ENCODE measurements at places on chromosomes 3 and 15.

DNA sequence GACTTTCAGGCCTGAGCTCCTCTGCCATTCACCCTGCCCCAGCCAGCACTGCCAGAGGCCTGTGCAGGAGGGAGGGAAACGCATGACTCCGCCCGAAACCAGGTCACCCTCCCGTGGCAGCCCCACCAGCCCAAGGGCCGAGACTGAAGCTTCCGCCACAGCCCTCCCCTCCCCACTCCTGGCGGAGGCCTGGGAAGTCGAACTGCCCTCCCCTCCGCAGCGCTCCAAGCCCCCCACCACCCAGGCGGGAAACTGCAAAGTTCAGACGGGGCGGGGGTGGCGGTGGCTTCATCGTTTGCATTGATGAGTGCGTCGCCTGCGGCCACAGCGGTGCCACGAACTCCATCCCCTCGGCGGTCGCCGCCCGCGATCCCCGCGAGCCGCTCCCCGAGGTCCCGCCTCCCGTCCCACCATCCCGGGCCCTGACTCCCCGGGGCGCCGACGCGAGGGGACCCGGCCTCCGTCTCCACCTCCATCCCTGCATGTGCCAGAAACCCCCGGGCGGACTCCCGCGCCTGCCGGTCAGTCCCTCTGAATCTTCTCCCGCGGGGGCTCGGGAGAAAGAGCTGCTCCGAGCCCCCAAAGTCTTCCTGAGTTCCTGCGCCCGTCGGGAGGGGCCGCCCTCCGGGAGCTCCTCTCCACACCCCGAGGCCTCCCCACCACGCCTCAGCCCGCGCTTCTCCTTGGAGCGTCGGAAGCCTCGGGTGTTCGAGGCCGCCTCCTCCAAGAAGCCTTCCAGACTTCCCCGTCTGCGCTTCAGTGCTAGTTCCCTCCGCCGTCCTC lies 698 bp downstream of the MELTF start:
- peak; percentile 35 for DNase-seq

- DNase-seq: peak; percentile 88
Measured at GRCh38 chr3:15269091-15269989, 63.0 kb downstream of the SH3BP5 start.

- no peak for DNase-seq
Measured at GRCh38 chr15:65196637-65197336, 11.6 kb upstream of the CLPX start.

- no peak for DNase-seq
Measured at GRCh38 chr3:141235661-141236171, 4.1 kb downstream of the PXYLP1 start.

- no peak for DNase-seq
Measured at GRCh38 chr3:108518895-108519294, 8.5 kb upstream of the MYH15 start.

GRCh38 chr3:99881121-99881524 lies 63.5 kb downstream of the CMSS1 start:
- no peak for DNase-seq

DNA sequence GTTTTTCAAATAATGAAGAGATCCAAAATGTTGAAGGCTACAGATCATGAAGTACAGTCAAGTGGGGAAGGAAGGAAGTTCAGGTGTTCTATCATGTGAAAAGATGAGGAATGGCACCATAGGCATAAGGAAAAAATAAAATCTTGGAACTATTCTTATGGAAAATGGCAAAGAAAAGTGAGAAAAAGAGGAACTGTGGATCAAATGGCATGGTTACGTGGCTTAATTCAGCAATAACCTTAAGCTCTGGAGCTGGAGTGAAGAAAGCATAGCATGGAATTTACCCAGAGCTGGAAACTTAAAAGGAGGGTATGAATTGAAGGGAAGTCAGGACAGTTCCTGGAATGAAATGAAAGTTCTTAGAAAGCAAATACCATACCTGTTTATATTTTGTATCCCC lies 14.4 kb downstream of the ETFA start:
- DNase-seq: no peak

DNA sequence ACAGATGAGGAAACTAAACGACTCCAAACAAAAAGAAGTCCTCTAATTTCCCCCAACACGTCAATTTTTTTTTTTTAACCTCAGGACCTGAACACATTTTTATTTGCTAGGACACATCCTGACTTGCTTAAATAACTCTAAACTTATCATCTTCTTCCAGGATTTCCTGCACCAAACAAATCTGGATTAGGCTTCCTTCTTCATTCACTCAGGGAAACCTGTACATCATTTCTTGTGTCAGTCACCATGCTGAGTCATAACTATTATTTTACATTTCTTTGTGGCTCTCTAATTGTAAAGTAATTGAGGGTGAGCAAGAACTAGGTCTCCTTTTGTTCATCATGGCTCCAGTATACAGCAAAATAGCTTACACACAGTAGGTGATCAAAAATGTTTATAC lies 433.4 kb upstream of the GBE1 start:
- no peak for DNase-seq

DNA sequence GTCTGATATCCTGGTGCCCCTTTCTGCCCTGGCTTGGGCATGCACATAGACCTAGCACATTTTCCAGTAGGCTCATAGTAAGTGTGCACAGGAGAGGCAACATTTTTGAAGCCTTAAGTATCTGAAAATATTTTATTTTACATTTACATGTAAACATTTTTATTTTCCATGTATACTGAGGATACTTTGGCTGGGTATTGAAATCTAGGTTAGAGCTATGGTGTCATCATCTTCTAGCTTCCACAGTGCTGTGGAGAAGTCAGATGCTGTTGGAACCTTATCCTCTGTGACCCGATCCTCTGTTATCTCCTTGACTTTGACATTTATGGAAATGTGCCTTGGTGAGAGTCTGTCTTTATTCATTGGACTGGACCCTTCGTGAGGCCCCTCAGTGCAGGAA lies 74.1 kb downstream of the PLXNA1 start:
- DNase-seq: no peak

- DNase-seq: no peak
Measured at GRCh38 chr3:61628636-61629035, 67.3 kb downstream of the PTPRG start.

DNA sequence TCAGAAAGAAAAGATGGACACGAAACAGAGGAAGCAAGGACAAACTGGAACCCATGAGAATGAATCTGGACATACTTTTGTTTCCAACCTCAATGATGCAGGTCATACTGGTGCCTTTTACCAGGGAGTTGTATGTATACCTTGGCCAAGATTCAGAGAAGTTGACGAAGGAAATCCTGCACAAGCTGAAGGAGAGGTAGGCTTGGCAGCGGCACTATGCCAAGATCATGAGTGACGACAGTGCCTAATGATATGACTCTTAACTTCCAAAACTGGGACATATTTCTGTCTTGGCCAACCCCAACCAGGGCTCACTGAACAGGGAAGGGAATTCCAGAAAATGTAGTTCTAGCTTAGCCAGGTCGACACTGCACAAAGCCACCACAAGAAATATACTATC lies 149.2 kb upstream of the SLCO3A1 start:
- DNase-seq: no peak

DNA sequence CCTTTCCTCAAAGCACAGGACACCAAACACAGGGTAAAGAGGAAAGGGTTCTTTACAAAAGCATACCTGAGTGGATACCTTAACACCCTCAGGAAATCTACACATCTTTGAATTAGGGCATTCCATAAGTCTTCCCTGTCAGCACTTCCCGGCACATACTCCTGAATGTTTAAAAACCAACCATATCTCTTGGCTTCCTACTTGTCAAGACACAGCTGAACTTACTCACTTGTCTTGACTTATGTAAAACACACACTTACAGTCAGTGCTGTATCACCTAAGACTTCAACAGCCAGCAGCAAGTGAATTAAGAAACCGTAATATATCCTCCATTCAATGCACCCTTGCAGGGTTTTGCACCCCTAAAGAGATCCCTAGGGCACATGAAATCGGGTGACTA lies 17.5 kb downstream of the IL1RAP start:
- no peak for DNase-seq

- no peak for DNase-seq
Measured at GRCh38 chr3:2599471-2599870, 500.8 kb downstream of the CNTN4 start.

DNA sequence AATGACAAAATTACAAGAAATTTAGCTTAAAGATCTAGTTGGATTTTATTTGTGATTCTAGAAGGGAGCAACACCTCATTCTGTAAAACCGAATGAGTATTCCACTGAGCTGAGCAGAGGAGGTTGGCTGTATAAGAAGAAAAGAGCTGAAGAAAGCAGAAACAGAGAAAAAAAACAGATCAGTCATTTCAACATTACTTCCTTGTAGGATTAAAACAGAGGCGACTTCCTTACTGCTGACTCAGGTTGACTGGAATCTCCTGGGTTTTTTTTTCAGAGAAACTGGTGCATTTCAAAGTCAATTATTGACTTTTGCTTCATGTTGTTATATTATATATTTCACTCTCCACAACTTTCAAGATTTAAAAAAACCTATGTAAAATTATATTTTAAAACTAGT lies 368.1 kb upstream of the UBE2E2 start:
- no peak for DNase-seq

DNA sequence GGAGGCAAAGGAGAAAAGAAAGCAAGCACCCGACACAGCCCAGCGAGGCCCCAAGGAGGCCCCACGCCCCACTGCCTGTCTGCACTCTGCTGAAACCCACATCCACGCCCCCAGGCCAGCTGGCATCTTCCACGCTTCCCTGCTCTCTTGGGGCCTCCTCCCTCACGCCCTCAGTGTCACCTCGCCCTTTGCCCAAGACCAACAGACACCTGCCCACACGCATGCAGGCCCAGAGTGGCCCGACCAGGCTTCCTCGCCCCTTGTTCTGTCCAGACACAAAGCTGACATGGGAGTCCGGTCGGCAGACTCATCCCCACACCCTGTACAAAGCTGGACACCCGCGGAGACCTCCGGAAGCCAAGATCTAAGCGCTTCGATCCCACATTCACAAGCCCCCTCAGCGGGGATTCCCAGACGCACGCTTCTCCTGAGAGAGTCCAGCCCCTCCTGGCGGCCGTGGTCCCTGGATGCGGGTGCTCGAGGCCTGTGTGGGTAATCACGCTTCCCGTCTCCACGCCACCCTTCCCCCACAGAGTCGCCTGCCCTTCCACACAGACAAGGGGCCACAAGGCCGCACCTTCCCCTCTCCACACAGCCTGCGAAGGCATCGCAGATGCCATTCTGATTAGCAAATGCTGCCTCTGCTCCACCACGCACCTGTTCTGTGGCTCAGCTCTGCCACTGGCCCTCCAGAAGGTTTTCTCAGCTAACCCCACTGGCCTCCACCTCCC lies 176.6 kb downstream of the XXYLT1 start:
- peak; percentile 76 for DNase-seq

DNA sequence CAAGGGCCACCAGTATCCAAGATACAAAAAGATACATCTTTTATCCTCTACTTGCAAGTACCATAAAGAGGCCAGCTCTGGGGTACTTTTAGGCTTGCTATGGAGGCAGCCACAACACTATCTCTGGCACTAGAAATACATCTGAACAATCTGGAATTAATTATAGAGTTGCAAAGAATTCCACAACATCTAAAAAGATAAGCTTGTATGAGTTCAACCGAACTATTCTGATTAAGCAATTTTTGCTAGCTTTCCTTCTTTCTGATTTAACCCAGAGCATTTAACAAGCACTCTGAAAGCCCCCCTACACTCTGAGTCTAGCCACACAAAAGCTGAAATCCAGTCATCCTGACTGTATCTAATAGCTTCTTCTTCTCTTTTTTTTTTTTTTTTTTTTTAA lies 95.4 kb downstream of the FRMD5 start:
- no peak for DNase-seq

- DNase-seq: peak; percentile 66
Measured at GRCh38 chr15:67097930-67098740, 32.7 kb downstream of the SMAD3 start.

Measured in SW480 (cell line).